ENCODE measurements at places on chromosomes 6 and 20.

DNA sequence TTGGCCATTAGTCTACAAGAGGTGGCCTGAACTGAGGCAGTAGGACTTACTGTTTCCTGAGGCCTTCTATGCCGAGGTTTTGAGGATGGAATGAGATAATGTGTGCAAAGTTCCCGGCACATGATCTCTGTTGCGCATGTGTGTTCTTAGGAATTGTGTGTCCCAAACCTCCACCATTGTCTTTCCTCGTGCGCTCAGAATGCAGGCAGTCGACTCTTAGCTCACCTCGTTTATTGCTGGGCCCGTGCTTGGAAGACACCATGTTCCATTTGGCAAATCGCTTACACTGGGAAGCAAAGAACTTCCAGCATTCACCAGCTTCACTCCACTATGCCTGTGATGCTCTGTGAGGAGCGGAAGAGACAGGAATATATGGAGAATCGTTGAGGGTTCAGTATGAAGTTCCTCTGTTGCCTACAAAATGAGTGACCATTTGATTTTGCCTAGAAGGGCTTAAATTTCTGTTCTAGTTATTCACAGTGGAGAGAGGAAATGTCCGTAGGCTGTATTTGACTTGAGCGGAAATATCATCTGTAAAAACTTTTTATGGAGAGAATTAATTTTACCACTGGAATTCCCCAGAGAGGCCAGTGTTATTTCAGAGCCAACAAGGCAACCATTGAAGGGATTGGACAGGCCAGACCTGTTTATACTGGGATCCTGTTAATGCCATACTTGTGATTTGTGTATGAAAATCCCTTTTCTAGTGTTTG, 75.7 kb upstream of the CLDN20 start:
- DNase-seq, result no peak

DNA sequence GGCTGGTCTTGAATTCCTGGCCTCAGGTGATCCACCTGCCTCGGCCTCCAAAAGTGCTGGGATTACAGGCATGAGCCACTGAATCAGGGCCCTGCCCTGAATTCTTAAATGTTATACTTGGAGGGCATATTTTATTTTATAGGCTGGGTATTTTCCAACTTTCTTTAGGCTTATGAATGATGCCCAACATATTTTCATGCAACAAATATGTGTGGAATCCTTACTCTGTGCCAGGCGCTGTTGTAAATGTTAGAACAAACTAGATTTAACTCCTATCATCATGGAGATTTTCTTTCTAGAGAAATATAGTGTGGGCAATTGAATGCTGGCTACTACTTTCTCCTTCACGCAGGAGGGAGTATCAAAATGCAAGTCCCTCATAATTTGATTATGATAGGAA, 71.2 kb downstream of the SAMD5 start:
- DNase-seq, result no peak

DNA sequence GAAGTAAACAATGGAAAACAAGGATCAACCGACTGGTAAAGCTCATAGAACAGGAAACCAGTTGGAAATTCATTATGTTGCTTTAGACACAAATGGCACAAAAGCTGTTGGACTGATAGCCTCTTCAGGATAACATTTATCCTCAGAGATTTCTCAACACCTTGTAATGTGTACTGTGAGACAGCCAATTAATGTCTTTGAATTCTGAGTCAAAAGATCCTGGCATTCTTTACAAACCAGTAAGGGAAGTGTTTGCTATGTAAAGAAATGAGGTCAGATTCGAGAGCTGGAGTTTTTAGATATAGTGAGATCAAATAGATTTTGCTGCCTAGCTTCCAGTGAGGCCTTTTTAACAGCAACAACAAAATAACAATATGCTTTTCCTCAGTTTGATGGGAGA, 439.2 kb downstream of the C6orf118 start:
- no peak for DNase-seq

DNA sequence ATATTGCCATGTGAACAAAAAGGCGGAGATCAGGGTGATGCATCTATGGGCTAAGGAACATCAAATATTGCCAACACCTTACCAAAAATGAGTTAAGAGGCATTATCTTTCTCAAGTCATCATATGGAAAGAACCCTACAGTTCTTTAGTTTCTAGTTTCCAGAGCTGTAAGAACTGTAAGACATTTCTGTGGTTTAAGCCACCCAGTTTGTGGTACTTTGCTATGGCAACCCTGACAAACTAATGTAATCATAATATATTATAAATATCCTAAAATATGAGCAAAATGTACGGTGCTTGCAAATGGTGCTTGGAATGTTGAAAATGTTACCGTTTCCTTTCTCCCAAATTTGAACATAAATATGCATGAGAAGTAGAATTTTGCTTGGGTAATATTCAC, 349.6 kb downstream of the PHF3 start:
- DNase-seq, result no peak

DNA sequence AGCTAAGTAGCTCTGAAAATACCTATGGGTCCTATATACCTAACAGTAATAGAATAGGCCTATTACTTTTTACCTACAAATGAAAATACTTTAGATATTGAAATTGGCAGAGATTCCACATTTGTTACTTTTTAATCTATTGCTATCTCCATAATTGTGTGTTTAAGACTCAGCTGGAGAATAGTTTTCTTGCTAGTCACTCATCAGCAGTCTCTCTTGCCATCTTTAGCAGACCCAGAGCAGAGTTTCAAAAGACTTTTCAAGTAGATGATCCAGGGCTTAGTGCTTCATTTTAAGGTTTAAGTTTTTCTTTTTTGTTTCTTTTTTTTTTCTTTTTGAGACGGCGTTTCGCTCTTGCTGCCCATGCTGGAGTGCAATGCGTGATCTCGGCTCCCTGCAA, 12.9 kb downstream of the ANKS1A start:
- DNase-seq, result no peak

DNA sequence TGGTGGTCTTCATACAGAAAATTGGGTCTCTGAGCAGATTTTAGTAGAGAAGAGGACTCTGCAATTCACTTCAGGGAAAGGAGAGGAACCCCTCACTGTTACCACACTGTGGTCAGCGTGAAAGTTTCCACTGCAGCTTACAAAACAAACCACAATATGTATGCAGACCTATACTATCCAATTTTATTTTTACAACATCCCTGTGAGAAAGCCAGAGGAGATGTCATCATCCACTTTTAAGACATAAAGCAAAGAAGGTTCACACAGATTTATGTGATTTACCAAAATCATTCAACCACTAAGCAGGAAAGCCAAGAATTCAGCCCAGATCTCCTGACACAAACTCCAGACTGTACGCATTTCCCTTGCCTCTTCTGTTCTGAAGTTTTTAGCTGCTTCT, 442.4 kb downstream of the FRK start:
- no peak for DNase-seq

- DNase-seq, result no peak
These were observed 107.7 kb downstream of the CD109 start for GRCh38 chr6:73803562-73804241.

DNA sequence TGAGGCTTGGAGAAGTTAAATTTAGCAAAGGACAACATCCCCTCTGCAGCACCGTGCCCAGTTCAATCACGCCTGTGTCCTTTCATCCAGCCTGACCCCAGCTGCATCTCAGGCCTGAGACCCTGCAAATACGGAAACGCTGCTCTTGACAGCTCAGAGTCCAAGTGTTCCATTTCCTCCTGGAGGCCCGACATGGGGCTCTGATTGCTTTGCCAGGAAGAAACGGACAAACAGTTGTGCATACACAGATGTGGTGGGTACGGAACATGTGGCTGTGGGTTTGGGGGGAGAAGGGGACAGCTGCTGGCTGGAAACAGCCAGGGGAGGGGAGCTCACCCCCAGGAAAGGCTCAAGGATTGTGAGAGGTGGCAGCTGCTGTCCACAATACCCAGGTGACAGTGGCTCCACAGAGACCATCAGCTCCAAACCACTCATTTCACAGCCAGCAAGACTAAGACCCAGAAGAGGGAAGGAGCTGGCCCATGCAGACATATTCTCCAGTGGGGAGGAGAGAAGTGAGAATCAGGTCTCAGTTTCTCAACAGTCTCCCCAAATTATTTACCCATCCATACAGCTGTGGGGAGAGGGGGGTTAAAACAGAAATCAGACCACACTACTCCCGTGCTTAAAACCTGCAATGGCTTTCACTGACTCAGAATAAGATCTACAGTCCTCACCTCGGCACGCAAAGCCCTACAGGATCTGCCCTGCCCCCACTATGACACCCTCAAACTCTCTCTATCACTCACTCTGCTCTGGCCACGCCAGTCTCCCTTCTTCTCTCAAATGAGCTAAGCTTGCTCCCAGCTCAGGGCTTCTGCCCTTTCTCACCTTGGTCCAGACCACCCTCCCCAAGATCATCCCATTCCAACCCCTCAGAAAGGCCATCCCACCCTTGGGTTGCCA, 89.1 kb downstream of the PREX1 start:
- no peak for DNase-seq

DNA sequence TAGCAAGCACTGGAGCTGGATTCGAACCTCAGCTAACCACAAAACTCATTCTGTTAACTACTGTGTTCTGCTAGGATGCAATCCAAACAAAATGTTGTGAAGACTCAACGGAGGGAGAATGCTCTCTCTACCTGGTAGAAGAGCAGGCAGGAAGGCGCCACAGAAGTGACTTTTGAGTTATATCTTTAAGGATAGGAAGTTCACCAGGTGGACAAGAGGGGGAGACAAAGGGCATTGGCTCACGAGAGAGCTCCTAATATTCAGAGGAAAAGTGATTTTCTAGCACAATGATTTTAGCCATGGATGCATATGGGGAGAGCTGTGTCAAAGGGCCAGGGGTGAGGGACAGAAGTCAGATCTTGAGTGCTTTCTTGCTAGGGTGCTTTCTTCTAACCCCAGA, 108.4 kb upstream of the MAFB start:
- no peak for DNase-seq

DNA sequence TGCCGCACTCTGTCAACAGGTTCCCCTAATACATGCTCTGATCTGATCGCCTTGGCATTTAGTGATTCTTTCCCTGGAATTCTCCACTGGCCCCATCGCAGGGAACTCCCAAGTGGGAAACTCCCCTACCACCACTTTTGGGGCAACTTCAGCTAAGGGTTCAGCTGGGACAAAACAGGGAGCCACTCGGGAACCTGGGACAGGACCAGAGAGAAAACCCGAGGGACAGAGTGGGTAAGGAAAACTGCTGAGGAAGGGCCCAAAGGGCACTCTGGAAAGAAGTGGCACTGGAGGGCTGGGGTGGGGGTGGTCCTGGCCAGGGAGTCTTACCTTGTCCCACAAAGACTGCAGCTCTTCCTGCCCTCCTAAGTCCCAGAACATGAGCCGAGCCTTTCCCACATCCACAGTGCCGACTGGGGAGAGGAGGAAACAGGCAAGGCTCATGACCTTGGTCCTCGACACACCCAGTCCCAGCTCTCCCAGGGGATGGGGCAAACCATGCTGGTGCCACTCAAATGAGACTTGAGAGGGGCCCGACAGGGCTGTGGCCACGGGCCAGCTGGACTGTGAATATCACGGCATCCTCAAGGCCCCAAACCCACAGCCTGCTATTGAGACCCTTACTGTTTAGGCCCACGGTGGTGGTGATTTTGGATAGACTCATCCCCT, 1.6 kb downstream of the ARFRP1 start:
- DNase-seq, result no peak

- DNase-seq, result no peak
These were observed 14.1 kb upstream of the HLA-DOA start for GRCh38 chr6:33023536-33023935.

DNA sequence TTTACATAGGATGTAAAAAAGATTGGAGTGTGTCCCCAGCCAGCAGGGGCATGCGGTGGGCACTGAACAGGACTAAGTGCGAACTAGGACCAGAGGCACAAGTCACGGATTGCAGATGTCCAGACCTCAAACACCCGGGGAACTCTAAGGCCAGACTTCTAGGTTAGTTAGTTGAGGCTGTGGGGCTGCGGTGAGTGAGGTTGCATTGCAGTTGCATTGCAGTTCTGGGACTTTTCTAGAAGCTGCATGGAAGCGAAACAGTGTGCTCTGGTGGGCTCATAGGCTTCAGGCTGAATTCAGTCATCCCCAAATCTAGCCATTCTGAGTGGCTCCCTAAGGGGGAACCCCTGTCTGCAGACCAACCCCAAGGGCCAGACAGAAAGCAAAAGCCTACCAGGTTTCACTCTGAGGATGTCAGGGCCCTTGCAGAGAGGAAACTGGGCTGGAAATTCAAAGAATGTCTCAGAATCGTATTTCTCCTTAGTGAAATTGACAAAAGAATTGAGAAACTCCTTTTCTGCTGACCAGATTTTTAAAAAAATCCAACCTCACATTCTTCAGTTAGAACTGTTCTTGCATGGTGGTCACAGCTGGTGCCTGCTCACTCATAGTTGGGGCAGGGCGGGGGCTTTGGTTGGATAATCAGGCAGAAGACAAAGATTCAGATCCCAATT, 182.8 kb downstream of the ZDHHC14 start:
- no peak for DNase-seq

- no peak for DNase-seq
These were observed 79.6 kb upstream of the AHI1 start for GRCh38 chr6:135577059-135577538.

DNA sequence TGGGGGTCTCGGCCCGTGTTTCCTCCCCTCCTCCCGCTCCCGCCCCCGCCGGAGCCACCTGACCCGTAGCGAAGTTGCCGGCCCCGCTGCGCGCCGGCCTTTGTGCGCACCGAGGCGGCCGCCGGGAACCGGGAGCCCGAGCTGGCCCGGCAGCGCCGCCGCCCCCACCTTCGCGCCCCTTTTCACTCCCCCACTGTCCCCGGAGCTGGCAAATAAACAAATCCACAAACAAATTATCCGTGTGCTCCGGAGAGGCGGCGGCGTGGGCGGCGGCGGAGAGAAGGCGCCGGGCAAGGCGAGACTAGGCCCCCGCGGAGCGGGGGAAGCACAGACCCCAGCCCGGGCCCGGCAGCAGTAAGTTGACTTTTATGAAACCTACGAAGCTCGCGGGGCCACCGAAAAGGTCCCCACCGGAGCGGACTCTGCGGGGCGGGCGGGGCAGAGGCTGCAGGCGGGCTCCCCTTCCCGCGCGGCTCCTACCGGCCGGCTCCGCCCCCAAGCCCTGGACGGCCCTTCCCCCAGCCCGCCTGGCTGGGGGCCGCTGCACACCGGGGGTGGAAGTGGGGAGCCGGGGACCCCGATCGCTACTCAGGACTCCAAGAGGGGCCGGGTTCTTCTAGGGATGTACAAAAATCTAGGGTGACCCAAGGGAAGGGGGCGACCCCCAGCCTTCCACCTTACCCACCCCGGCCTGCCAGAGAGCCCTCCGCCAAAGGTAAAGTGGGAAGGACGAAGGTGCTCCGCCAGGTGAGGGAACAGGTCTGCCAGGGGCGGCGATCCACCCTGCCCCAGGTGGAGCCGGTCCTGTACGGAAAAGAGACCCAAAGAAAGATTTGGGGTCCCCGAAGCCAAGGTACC, 40.7 kb downstream of the YTHDF1 start:
- DNase-seq, result no peak

Measured in cerebellar nuclear complex (tissue), 1 donor.